ENCODE measurements at places on chromosomes 4 and X.

DNA sequence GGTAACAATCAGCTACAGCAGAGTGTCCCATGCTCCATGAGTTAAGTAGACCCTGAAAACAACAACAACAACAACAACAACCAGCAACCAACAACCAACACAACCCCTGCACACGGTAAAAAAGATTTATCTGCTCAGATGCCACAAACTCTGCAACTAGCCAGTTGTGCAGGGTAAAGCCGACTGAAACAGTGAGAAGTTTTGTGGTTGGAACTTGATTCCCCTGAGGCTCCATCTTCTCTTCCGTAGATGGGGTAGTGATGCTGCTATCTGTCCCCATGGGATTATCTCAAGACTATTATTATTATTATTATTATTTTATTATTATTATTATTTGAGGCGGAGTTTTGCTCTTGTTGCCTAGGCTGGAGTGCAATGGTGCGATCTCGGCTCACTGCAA, 50.6 kb upstream of the RAPGEF2 start:
- no peak for DNase-seq

GRCh38 chr4:17155486-17155885, 257.0 kb upstream of the LDB2 start:
- peak; percentile 25 for DNase-seq

DNA sequence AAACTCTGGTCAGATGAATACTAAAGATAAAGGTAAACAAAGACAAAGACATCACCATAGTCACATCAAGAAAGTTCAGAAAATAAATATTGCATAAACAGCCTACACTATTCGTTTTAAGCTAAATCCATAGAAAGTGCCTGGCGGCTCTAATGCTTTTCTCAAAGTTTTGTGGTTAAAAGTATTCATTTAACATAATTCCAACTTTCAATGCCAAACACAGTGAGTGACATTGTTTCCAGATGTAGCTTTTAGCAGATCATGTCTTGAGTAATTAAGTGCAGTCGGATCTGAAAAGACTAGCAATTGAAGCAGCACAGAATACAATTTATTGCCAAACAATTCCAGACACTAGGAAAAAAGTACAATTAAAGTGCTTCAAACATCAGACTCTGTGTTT, 287.1 kb upstream of the ADGRL3 start:
- DNase-seq: peak; percentile 26

GRCh38 chr4:38011511-38012162, 51.4 kb downstream of the PTTG2 start:
- no peak for DNase-seq

DNA sequence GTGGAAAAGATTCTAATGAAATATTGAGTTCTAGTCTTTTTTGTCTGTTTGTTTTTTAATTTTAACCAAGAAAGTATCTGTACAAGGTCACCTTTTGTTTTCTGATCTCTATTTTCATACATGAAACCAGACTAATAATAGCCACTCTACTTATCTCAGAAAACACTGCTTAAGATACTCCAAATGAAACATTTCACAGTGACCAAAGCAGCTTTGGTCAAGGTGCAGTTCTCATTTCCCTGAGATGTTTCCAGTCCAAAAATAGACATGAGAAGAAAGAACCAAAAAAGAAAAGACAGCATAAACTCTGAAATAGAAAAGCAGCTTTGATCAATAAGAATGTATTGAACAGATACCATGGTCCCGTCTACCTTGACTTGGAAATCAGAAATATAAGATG, 782.8 kb downstream of the RAB28 start:
- DNase-seq: no peak

- DNase-seq: no peak
Measured at GRCh38 chrX:76454456-76454927, 27.0 kb downstream of the MAGEE1 start.

GRCh38 chr4:105495667-105496066, 21.8 kb upstream of the PPA2 start:
- DNase-seq: no peak

GRCh38 chr4:8033829-8034528, 94.3 kb upstream of the AFAP1 start:
- DNase-seq: no peak

GRCh38 chr4:6986781-6987587, 56.2 kb upstream of the TADA2B start:
- peak; percentile 80 for DNase-seq

GRCh38 chr4:161197912-161198311, 965.9 kb downstream of the FSTL5 start:
- DNase-seq: no peak

DNA sequence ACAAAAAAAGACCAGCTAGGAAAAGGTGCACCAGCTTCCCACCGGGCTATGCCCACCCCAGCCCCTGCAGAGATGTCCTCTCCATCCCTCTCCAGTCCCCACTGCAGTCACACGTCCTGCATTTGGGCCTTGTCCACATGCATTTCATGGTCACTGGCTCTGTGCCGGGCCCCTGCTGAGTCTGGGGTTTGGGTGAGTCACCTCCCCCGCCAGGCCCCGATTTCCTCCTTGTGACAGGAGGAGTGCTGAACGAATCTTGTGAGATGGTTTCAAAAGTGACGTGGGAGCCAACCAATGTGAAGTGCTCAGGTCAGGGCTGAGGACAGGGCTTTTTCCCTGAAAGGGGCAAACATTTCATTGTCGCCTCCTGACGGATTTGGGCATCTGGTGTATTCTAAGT, 7.1 kb downstream of the CPZ start:
- peak; percentile 16 for DNase-seq
